Articular chondrocyte of knee joint (primary cell): ENCODE measurements at places on chromosomes 7 and 10. TPM values are rescaled to one million over a fixed set of nuclear protein-coding genes. Genes with fewer than 3 reads are reported as not detected.

The EXOC6 gene
- 3.3 and 4.4 TPM in 2 replicates for total RNA-seq

The PALD1 gene
- 1.8 and 4.3 TPM in 2 replicates for total RNA-seq

The SYCE1 gene
- not detected in 2 replicates for total RNA-seq

The SLC16A12 gene
- not detected in 2 replicates for total RNA-seq

The ZNF789 gene
- 5.1 and 6.9 TPM in 2 replicates for total RNA-seq

The RELN gene
- total RNA-seq: under 0.01 TPM in 2 replicates

The NCF1 gene
- not detected in 2 replicates for total RNA-seq

The AVL9 gene
- total RNA-seq: 28.2 and 32.2 TPM in 2 replicates

The GIMAP7 gene
- total RNA-seq: 0.32 TPM in 1 of 2 replicates, not detected in the other

The CNPY1 gene
- not detected in 2 replicates for total RNA-seq
